NCI-H69 (cell line): ENCODE measurements at places on chromosomes 16 and 17.

- DNase-seq = no peak
Measured at GRCh38 chr16:83599789-83600462, 207.9 kb upstream of the HSBP1 start.

GRCh38 chr16:88999457-89000206 lies 22.6 kb upstream of the CBFA2T3 start:
- DNase-seq = peak; percentile 1

GRCh38 chr17:10052106-10052813 lies 146.1 kb downstream of the GAS7 start:
- no peak for DNase-seq

- DNase-seq = no peak
Measured at GRCh38 chr16:51163366-51163765, 12.3 kb upstream of the SALL1 start.

DNA sequence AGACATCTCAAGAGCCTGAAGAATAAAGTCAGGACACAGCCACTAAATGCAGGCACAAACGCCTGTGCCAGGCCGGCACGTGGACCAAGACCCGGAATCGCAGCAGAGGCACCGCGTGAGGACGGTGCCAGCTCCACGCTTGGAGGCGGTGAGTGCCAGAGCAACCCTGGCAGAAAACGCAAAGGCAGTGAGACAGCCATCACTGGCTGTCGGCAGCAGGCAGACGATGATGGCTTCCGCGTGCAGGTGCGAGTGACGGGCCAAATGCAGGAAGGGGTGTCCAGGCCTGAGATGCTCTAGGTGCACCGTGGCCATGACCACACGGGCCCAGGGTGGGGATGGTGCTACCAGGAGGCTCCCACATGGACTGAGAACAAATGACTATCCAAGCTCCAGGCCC lies 78.8 kb downstream of the LMF1 start:
- no peak for DNase-seq

DNA sequence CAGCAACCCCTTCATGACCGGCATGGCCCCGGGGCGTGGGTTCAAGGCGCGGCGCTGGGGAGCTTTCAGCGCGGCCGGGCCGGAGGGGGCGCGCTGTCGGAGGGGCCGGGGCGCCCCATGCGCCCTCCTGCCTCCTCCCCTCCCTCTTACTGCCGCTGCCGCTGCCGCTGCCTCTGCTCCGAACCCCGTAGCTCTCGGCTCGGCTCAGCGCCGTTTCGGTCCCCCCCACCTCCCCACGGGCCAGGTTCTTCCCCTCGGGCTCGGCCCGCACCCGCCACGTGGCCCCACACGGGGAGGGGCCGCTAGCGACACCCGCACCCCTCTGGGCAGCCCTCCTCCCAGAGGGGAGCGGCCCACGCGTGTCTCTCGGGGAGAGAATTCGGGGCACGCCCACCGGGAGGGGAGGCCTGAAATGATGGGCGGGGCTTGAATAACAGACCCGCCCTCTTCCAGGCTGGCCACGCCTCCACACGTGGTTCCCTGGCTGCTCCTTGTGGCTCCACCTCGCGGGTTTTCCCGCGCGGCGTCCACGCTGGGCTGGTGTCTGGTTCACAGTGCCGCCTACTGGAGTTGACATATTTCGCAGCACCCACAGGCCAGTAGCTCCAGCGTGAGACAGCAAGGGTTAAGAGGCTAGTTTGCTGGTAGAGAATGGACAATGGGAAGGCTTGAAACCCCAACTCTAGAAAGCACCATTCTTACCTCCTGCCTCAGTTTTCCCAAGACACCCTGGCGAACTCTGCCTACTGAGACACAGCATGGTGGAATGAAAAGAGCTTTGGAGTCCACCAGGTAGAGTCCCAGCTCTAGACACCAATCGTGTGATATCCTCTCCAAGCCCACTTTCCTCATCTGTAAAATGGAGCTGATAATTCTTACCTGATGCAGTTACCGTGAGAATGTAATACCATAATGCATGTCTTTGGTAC lies at the start of gene KCNH4:
Gene KCNH4, minus strand, starts transcription at position 221 of the 929 bp plus-strand sequence. Its CDS starts 197 bp downstream, at position 24.
- DNase-seq = peak; percentile 94

- no peak for DNase-seq
Measured at GRCh38 chr17:68460146-68460545, 2.9 kb upstream of the WIPI1 start.

DNA sequence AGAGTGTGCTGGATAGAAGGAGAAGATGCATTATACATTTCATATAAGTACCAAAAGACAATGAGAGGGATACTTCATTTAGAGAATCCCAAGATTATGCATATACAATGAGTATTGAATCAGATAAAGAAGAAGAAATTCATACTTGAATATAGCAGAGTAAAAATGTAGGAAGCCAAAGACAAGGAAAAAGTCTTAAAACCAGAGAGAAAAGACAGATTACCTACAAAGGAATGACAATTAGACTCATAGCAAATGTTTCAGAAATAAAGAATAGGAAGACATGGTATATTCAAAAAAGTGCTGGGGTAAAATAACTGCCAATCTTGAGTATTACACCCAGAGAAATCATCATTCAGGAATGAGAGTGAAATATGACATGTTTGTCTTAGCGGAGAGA lies 6.8 kb upstream of the MSI2 start:
- DNase-seq = no peak

DNA sequence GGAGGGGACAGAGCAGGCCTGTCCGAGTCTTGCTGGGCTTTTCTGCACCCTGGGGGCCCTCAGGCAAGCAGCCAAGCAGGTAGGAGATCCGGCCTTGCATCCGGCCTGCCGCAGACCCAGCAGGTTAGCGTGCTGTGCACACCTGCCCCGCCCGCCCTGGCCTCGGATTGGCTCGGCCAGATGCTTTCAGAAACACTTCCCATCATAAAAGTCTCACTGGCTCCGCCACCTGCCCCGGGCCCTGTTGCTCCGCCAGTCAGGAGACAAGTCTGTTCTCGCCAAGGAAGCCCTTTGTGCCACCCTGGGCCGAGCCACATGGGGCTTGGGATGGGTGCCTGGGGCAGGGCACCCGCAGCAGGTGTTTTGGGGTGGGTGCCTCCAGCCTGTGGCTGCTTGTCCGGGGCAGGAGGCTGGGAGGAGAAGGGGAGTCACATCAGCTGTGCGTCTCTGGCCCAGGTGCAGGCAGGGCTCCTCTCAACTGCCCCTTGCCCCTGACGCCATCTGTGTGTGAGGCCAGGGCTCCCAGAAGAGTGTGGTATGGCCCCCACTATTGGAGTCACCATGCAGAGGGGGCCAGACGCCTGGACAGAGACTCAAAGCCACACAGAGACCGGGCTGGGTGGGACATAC lies 228.2 kb upstream of the GSE1 start:
- peak; percentile 95 for DNase-seq

DNA sequence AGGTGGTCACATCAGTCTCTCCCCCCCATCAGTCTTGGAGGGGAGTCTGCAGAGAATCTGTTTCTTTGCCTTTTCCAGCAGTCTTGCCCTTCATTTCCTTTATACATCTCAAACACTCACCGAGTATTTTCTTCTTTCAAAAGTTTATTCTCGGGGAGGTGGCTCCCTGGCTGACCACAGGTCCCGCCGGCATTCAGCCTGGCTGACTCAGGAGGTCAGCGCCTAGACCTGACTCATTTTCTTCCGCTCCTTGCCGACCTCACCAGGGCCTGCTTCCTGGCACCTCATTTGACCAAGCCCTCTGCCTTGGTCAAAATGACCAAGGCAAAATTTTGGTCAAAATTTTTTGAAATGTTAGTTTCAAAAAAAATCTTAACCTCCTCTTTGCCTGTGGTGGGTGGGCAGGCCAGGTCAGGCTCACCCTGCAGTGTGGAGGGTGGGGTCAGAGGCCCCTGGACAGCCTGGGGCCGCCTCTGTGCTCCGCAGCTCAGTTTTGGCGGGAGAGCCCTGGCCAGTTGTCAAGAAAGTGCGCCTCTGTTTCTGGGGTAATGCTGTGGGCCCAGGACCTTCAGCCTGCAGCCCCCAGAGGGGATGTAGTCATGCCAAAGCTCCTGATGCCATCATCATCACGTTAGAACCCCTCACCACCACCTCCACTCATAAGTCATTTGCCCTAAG lies 165.6 kb downstream of the SPECC1 start:
- DNase-seq = no peak

- peak; percentile 27 for DNase-seq
Measured at GRCh38 chr16:14600164-14600563, 29.9 kb downstream of the PARN start.

GRCh38 chr17:2777242-2777867 lies 18.9 kb upstream of the RAP1GAP2 start:
- DNase-seq = peak; percentile 27

DNA sequence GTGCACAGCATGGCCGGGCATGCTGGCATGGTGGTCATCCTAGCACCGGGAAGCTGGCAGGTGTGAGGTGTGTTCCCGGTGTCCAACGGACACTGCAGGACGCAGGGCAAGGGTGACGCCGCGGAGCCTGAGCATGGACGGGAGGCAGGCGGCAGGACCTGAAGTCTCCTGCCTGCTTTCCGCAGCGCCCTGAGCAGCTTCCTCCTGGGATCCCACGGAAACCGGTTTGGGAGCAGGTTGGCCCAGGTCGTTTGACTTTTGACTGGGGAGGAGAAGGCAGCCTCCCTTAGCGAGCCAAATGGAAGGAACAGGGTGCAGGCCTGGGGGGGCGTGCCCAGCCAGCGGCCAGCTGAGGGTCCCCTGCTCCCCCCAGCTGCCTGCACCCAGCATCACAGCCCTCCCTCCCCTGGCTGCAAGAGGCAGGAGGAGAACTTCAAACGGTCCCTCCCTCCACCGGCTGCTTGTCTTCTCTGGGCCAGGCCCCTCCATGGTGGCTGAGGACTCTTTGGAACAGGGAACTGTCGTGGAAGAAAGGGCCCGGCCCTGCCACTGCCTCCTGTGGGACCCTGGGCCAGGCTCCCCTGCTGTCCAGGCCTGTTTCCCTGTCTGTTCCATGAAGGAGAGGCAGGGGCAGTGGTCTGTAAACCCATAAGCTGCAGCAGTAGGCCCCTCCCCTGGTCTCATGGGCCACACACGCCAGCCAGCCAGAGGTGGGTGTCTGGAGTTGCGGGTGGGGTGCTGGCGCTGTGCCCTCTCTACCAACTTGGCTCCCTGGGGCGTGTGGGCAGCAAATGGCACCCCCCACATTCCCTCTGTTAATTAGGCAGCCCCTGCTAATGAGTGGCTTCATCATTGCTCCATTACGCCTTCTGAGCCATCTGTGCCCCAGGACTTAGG lies 7.8 kb upstream of the ADGRG1 start:
- peak; percentile 84 for DNase-seq

GRCh38 chr17:58329035-58329809 lies 627 bp upstream of the TSPOAP1 start:
- peak; percentile 46 for DNase-seq
